Activated CD8-positive, alpha-beta memory T cell treated with anti-CD3 and anti-CD28 coated beads, Interleukin-2, amount 50 U/mL, for 48 hours (primary cell): ENCODE measurements at places on chromosomes 13 and 19.

DNA sequence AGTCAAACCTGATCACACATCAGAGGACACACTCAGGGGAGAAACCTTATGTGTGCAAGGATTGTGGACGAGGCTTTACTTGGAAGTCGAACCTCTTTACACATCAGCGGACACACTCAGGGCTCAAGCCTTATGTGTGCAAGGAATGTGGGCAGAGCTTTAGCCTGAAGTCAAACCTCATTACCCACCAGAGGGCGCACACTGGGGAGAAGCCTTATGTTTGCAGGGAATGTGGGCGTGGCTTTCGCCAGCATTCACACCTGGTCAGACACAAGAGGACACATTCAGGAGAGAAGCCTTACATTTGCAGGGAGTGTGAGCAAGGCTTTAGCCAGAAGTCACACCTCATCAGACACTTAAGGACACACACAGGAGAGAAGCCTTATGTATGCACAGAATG, 8.2 kb upstream of the ZNF527 start:
- DNase-seq: no peak

- DNase-seq: no peak
Observed at GRCh38 chr13:94270556-94270955, 208.9 kb downstream of the DCT start.

- peak; percentile 63 for DNase-seq
Observed at GRCh38 chr13:50512474-50513299, 330.8 kb downstream of the DLEU7 start.

- no peak for DNase-seq
Observed at GRCh38 chr13:79867254-79867653, 386.3 kb downstream of the NDFIP2 start.

- no peak for DNase-seq
Observed at GRCh38 chr19:44822177-44822576, 13.3 kb downstream of the BCAM start.

GRCh38 chr13:36601186-36601585, 72.6 kb upstream of the SERTM1 start:
- no peak for DNase-seq

DNA sequence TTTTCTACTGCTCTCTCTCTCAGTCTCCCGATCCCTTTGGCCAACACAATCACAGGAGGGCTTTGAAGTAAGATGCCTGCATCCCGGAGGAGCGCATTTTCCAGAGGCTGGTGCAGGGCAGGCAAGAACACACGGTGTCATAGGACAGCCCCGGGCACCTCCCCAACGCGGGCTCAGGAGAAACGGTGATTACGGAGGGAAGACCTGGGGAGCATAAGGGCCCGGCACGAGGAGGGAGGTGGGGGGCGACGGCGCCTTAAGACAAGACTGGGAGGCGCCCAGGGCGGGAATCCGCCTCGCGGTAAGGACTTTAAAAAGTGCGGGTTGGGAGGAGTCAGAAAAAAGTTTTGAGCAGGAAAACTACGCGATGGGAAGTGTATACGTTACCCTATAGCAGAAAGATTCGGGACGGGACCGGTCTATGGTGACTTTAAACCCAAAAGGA, 18.7 kb upstream of the ZNF888 start:
- DNase-seq: peak; percentile 59

DNA sequence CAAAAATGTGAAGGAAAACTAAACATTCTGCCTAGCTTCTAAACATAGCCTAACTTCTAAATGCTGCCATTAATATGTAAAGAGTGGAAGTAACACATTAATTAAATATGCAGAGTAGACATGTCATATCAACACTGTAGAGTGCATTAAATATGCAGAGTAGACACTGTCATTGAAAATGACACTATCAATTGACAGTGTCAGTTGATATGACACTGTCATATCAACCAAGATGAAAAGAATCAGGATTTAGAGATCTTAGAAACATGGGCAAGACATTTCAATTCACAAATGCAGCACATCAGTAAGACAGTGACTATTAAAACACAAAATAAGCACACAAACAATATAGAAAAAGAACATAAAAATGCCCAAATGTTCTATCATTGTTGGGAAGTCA, 25.3 kb downstream of the ESD start:
- DNase-seq: no peak

DNA sequence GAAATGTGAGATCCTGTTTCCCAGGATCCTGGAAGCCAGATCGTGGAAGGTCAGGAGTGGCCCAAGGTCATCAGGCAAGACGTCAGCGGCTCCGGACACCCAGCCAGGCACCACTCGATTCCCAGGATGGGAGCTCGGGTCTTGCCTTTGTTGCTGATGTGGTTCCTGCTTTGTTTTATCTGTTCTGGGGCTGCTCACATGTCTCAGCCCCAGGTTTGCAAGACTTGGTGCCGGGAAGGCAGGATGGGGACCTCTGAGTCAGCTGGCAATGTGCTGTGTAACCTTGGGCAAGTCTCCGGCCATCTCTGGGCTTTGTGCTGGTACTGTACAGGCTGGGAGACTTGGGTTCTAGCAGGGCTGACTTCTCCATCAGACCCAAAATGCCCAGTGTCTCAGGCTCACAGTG, 1.4 kb upstream of the FCHO1 start:
- DNase-seq: peak; percentile 70
